ENCODE measurements at places on chromosomes 2 and 18.

DNA sequence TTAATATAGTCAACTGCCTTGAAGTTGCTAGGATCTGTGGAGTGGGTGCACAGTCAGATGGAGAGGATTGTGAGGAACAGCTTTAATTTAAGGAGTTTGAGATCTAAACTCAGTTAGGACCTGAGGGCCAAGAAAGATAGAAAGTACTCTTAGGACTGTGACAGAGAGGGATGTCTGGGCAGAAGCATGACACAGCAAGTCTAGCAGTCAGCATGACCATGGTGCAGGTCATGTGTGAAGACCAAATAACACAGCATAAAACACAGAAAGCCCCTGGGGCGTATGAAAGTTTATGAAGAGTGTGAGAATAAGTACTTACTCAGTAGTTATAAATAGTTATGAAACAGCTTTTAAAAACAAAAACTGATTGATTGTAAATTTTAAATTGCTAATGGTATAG, 107.2 kb downstream of the GALNT1 start:
- no peak for DNase-seq

GRCh38 chr2:105239924-105240323, 1.6 kb upstream of the GPR45 start:
- no peak for DNase-seq

DNA sequence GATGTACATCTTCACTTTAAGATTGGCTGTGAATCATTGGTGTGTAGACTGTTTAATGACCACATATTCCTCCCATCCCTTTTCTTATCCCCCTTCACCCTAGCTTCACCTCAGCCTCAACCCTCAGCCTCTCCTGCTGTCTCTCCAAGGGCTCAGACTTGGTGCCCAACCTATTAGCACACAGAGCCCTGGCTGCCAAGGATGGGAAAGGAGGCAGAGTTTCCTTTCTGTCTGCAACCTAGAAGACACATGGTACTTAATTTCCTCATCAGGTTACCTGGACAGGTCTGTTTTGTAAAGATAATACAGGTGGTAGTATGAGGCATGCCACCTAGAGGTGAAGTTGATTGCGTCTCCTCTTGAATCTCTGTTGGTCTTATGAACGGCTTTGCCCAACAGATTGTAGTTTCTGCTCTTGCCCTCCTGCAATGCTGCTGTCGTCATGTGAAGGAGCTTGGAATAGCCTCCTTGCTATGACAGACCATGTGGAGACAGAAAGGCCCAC, 44.5 kb upstream of the RMND5A start:
- DNase-seq = no peak

GRCh38 chr2:70785137-70785911, 5.1 kb downstream of the FIGLA start:
- peak; percentile 30 for DNase-seq

DNA sequence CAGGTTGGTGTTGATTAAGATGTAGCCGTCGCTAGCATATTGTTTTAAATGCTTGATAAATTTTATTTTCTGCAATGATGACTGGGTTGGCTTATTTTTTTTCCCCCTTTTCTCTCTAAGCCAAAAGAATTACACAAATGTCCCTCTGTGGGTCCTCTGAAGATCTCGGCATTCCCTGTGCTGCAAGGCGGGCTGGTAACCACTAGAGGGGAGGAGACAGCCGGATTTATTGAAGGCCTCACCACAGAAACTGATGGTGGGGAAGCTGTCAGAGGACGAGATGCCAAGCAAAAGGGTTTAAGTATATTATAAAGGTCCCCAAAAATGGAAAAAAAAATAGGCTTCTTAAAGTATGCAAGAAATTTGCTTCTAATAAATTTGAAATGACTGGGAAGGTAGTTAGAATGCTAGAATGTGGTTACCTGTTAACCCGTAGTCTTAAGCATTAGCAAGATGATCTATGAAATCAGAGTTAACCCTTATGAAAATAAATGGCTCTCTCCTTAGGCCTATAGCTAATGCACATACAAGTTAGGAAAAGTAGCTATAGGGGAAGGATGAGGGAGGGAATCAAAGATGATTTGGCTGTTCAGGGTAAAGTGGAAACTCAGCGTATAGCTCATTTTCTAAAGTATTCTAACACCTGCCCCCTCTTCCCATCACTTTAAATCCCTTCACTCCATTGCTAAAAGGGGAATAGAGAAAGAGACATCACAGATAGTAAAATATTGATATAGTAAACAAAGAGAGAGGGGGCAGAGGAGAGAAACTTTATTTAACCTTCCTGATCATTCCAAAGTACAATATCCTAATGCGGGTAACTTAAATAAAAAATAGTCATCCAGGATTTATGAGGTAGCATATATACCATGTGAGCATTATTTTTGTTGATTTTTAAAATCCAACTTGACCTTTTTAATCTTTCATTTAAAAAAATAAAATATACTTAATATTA, 894.5 kb upstream of the POU3F3 start:
- no peak for DNase-seq

DNA sequence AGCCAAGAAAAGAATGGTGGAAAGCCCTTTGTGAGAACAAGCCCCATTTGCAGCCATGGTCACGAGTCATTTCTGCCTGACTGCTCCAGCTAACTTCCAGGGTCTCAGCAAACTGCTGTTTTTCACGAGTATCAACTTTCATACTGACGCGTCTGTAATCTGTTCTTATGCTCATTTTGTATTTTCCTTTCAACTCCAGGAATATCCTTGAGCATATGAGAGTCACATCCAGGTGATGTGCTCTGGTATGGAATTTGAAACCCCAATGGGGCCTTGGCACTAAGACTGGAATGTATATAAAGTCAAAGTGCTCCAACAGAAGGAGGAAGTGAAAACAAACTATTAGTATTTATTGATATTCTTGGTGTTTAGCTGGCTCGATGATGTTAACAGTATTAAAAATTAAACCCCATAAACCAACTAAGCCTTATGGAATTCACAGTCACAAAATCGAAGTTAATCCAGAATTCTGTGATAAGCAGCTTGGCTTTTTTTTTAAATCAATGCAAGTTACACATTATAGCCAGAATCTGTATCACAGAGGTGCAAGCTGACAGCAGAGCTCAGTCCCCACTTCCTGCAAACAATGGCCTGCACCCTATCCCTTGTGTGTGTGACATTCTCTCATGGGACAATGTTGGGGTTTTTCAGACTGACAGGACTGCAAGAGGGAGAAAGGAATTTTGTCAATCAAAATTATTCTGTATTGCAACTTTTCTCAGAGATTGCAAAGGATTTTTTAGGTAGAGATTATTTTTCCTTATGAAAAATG, 26.1 kb downstream of the SLC14A1 start:
- DNase-seq = no peak

- DNase-seq = no peak
These were observed 7.7 kb downstream of the CD302 start for GRCh38 chr2:159790323-159790722.

DNA sequence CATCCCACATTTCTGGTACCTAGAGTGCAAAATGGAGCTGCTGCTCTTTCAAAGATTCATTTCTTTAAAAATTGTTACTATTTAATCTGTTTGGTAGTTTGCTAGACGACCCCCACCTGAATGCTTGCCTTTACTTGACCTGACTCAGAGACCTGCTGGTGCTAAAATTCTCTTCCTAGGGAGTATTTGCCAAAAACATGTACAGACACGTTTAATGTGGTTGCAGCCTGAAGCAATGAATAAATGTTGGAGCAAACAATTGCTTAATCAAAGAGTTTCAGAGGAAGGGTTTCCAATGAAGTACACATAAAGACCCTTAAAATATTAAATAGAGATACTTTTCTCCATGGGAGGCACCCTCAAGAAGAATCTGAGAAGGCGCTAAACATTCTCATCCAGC, 734.4 kb downstream of the CBLN2 start:
- no peak for DNase-seq

DNA sequence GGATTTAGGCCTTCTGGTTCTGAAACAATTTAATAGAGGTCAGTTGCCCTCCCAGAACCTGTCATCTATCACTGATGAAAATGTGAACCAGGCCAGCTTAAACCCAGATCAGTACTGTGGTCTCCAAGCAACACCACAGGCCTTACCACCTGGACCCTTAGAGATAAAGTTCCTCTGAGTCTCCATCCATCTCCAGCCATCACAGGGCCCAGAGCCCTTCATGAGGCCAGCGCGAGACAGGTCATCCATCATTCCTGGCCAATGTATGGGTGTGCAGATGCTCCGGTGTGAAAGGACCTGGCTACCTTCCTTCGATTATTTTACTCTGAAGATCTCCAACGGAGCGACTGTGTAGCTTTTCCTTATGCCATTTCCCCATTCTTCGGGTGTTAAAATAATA, 322.7 kb upstream of the SOX11 start:
- no peak for DNase-seq

- no peak for DNase-seq
These were observed 110.3 kb downstream of the RAB3GAP1 start for GRCh38 chr2:135162377-135162776.

DNA sequence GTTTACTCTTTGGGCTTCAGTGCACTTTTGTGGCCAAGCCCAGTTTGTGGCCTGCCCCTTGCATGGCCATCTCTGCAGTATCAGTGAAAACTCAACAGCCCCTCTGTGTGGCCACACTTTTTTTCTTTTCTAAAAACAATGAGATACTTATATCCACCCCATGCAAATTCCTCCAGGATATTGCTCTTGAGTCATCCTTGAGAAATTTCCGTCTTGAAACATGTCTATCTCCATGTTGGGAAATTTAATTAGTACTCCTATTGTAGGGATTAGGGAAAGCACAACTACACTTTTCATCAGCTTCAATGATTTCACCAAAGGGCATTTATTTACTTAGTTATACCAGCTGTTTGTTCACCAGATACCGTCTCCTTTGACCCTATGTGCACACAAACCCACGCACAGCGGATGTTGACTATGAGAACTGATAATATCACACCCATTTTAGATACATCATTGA, 993.1 kb downstream of the TSN start:
- DNase-seq = no peak

DNA sequence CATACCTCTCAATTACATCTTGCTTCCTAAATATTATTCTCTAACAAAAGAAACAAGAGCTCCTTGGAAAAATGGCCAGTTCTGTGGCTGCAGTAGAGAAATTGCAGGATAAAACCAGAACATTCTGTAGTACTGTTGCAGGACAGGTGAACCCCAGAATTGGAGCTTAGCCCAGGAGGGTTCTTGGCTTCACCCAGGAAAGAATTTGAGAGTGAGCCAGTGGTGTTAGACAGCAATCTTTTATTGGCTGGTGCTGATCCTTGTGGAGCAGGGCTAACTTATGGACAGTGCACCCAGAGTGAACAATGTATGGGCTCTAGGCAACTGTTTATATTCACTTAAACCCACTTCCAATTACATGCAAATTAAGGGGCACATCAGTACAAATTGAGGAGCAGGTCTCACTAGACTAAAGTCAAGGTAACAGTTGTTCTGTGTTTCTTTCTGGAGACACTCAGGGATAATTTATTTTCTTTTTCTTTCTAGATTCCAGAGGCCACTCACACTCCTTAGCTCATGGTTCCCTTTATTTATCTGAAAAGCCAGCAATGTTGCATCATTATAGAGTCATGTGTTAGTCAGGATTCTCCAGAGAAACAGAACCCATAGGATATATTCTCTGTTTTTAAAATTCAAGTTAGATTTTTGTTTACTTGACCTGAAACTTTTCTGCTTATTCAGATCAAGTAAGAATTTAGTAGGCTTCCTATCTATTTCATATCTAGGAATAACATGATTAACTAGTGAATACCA, 348.1 kb downstream of the CCDC85A start:
- DNase-seq = no peak

DNA sequence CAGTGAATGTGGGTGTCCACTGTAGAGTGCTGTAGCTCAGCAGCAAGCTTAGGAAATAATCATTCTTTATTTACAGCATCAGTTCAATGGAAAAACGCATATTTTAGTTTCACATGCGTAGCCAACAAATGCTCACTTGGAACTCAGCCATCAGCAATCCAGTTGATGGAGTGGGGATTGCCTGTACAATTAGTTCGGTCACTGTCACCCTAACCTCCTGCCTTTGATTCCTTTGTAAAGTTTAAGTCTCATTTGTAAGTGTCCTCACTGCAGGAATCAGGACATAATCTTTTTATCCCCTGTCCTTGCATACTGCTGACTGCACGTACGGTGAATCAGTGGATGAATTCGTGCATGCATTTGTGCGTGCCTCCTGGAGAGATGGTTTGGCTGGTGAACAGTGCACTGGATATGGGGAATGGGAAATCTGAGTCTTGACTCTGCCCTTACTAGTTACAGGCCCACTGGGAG, 55.9 kb downstream of the RAB31 start:
- no peak for DNase-seq

DNA sequence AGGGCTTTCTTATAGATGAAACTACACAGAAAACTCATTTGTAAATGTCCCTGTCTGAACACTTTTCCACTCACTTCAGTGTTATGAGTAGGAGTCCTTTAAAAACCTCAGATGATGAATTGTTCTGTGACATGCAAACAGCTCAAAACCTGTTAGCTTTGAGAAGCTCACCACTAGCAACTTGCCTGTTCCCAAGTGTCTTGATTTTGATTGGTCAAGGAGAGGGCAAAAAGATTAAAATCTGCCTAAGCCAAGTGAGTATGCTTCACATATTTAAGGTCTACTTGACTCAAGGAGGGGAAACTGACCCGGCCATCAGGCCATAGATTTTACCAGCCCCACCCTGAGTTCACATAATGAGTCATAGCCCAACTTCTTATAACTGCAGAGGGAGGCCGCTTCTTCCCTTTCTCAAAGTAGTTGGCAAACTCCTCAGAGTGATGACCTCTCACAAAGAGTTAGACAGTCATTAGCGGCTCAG, 45.2 kb upstream of the MEIS1 start:
- no peak for DNase-seq

DNA sequence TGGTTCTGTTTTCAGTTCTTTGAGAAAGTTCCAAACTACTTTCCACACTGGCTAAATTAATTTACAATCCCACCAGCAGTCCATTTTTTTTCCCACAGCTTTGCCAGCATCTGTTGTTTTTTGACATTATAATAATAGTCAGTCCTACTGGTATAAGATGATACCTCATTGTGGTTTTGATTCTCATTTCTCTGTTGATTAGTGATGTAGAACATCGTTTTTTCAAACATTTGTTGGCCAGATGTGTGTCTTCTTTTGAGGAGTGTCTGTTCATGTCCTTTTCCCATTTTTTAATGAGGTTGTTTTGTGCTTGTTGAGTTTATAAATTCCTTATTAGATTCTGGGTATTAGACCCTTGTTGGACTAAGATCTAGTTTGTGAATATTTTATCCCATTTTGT, 376.8 kb upstream of the NT5C1B start:
- no peak for DNase-seq

- DNase-seq = no peak
These were observed 14.4 kb upstream of the PSMA8 start for GRCh38 chr18:26119246-26119645.

DNA sequence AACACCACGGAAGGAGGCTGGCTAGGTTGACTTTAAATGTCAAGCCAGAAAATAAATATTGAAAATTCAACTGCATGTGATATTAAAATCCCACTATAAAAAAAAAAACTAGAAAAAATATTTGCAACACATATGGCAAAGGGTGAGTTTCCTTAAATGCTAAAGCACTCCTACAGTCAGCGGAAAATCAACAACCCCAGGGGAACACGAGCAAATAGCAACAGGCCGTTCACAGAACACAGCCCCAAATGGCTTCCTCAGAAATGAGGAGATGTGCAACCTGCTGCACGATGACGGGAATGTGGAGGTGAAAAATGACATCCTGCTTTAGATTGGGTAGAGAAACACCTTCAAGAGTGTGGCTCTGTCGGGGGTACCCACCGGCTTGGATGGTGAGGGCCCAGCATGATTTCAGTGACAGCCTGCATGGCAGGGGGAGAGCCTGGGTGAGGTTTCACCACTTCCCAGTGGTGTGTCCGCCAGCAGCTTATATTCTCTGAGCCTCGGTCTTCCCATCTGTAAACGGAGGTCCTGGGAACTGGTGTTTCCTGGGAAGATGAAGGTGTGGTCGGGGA, 157.9 kb upstream of the GLI2 start:
- no peak for DNase-seq

Measured in activated T-cell treated with anti-CD3 and anti-CD28 coated beads for 48 hours (primary cell).